ENCODE measurements at places on chromosomes 7 and 10. TPM values are rescaled to one million over a fixed set of nuclear protein-coding genes. Genes with fewer than 3 reads are reported as not detected.

PNLIPRP2 gene
- not detected for total RNA-seq

GIMAP5 gene
- not detected for total RNA-seq

CALCR gene
- not detected for total RNA-seq

DNA sequence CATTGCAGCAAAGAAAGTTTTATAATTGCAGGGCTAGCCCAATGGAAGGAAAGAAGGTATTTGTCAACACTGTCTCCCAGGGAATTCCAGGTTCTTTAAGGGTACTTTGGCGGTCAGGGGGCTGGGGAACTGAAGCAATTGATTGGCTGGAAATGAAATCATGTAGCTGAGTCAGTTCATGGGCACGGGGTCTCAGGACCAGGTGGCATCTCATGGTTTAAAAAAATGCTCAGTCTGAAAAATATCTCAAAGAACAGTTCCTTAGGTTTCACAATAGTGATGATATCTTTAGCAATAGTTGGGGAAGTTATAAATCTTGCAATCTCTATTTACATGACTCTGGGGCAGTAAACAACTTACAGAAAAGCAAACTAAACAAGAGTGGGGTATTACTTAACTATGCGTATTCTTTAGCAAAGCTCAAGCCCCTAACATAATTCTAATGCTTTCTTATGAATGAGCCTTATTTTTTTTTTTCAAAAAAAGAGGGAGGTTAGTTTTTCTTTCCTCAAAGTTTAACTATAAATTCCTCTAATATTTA is 376.9 kb upstream of the NRG3 start:
- DNase-seq = no peak
- H3K27ac ChIP-seq = no peak overlapping the region
- H3K4me1 ChIP-seq = no peaks in the 10 kb centered on the region
- no peaks in the 10 kb centered on the region for H3K36me3 ChIP-seq

- no peaks in the 10 kb centered on the region for H3K36me3 ChIP-seq
- H3K27ac ChIP-seq = no peak overlapping the region
- no peaks in the 10 kb centered on the region for H3K4me1 ChIP-seq
- no peak for DNase-seq
- no peak overlapping the region for H3K4me3 ChIP-seq
Measured at GRCh38 chr10:86100581-86101061, 266.0 kb downstream of the GRID1 start.

GRCh38 chr7:39042670-39043069 is 65.0 kb downstream of the POU6F2 start:
- H3K27me3 ChIP-seq = peaks cover 21% of the 10 kb centered on the region
- H3K27ac ChIP-seq = no peak overlapping the region
- H3K4me3 ChIP-seq = no peak overlapping the region
- no peaks in the 10 kb centered on the region for H3K4me1 ChIP-seq
- no peaks in the 10 kb centered on the region for H3K36me3 ChIP-seq

GRCh38 chr10:7520507-7521485 is 110.0 kb upstream of the SFMBT2 start:
- H3K27ac ChIP-seq = no peak overlapping the region
- H3K4me3 ChIP-seq = no peak overlapping the region
- no peak for DNase-seq
- peaks cover 5% of the 10 kb centered on the region for H3K27me3 ChIP-seq
- H3K36me3 ChIP-seq = no peaks in the 10 kb centered on the region
- no peaks in the 10 kb centered on the region for H3K4me1 ChIP-seq

DNA sequence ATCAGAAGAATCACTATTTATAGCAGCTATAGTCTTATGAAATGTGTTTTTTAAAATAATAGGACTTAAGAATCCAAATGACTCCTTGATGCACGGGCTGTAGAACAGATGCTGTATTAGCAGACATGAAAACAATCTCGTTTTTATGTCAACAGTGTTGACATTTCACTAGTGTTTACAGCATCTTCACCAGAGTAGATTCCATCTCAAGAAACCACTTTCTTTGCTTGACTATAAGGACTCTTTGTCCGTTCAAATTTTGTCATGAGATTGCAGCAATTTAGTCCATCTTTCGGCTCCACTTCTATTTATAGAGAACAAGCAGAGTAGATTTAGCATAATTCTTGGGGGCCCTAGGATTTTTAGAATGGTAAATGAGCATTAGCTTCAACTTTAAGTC is 295.1 kb downstream of the EXOC4 start:
- no peaks in the 10 kb centered on the region for H3K36me3 ChIP-seq
- H3K27ac ChIP-seq = no peak overlapping the region
- H3K4me3 ChIP-seq = no peak overlapping the region

All from PC-9 (cell line).